ENCODE measurements at places on chromosomes 13 and 19.

- no peak for DNase-seq
These were observed 98.0 kb downstream of the FOXO1 start for GRCh38 chr13:40568246-40569023.

- DNase-seq: no peak
These were observed 12.1 kb upstream of the CEACAM8 start for GRCh38 chr19:42606660-42607351.

GRCh38 chr19:2423071-2423914 lies 4.1 kb downstream of the TIMM13 start:
- no peak for DNase-seq

GRCh38 chr13:113770937-113771336 lies 11.9 kb downstream of the TMEM255B start:
- no peak for DNase-seq

DNA sequence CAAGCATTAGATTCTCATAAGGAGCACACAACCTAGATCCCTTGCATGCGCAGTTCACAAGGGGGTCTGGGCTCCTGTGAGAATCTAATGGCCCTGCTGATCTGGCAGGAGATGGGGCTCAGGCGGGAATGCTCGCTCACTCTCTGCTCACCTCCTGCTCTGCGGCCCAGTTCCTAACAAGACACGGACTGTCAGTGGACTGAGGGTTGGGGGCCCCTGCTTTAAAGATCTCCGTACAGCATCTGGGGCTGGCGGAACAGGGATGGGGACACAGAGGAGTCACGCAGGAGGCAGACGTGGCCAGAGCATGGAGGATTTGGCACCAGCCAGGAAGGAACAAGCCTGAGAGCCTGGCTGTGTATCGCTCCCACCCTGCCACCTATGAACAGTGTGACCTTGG lies 37.3 kb upstream of the ZNF536 start:
- DNase-seq: no peak

DNA sequence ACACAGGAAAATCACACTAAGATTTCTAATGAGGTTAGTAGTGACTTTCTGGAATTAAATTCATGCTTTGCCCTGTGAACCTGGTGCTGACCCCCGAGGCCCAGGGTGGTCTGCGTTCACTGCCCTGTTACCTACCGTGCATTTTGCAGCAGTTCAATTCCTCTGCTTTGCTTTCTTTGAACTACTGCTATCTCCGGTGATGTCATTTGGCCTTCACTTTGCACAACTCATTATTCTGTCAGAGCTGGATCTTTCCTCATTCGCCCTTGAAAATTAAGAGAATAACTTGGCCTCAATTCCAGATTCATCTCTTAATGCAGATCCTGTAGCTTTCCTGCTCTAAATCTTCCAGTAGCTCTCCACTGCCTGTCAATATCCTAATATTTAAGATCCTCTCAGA lies 8.8 kb upstream of the LRRC63 start:
- no peak for DNase-seq

- no peak for DNase-seq
These were observed 8.9 kb upstream of the VN1R1 start for GRCh38 chr19:57465680-57466381.

GRCh38 chr13:111095031-111095840 lies 19.9 kb upstream of the ARHGEF7 start:
- no peak for DNase-seq

GRCh38 chr19:29834991-29835846 lies 23.4 kb downstream of the CCNE1 start:
- no peak for DNase-seq

DNA sequence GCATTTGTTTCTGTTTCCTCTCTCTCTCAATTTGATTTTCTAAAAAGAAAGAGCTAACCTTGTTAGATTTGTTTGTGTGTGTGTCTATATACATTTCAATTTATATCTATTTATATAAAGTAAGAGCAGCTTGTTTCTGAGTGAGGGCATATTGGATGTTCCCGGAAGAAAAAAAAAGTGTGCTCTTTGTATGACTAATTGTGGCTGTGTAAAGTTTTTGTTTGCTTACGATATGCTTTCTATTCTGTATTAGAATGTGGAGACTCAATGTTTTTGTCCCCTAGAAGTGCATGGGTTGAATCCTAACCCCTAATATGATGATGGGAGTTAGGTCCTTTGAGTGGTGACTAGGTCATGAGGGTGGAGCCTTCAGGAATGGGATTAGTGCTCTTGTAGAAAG lies 66.6 kb upstream of the C1QTNF9B start:
- DNase-seq: no peak

- no peak for DNase-seq
These were observed 687 bp upstream of the SYT3 start for GRCh38 chr19:50640368-50640767.

DNA sequence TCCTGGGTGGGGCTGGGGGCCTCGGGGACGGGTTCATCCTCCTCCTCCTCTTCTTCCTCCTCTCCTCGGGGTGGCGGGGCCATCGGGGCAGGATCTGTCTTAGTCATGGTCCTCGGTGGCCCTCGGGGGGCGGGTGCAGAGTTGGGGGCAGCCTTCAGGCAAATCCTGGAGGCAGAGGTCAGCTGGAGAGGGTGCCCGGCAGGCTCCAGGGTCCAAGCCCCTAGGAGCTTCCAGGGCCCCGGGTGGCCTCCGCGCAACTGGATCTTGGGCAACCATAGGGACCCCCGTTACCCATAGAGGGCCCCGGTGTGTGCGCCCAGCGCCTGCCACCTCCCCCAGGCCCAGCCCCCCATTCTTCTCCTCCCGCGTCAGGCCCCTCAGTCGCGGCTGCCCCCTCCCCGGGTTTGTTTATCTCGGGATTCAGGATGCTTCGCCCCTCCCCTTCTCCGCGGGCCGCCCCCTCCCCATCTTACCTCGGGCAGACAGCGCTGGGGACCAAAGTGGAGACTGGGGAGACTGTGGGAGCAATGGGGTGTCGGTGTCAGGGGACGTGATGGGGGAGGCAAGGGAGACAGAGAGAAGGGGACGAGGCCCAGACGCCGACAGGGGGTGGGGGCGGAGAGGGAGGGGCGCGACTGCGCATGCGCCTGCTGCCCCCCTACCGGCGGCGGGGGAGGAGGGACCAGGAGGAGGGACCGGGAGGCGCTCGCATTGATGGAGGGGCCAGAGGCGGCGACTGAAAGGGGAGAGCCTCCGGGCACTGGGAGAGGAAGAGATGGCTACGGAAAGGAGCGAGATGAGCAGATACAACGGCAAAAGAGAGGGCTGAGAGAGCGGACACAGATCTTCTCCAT lies at the start of gene CLIP3:
Gene CLIP3 (minus strand): TSS at position 623 of the 854 bp plus-strand sequence. CDS start 516 bp downstream, at position 107.
- DNase-seq: no peak

GRCh38 chr13:65966991-65967451 lies 1263.1 kb downstream of the PCDH9 start:
- DNase-seq: no peak

DNA sequence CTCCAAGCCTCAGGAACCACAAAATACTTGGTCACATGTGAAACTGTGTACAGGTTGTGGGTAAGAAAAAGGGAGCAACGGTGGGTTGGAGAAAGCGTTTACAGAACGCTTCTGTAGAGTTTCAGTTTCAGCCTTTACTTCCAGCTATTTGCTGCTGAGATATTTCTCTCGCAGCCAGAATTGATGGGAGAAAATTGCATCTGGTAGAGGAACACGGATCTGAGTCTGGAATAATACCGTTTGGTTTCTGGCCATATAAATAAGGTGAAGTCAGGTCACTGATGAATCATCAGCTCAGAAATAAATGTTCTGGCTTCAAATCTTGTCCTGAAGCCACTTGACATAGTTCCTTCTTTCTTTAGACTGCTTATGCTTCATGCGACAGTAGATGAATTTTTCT lies 20.3 kb upstream of the RFC3 start:
- no peak for DNase-seq

GRCh38 chr19:9139609-9140158 lies 513 bp upstream of the ZNF317 start:
- DNase-seq: no peak

GRCh38 chr19:35347171-35347929 lies at the start of gene FFAR1:
FFAR1 (plus strand) TSS chr19:35347902; CDS start chr19:35351552, 3,650 bp downstream.
- no peak for DNase-seq

- DNase-seq: no peak
These were observed 4.3 kb downstream of the GRK1 start for GRCh38 chr13:113671066-113672001.

GRCh38 chr13:103287659-103288058 lies 221.4 kb upstream of the SLC10A2 start:
- no peak for DNase-seq

GRCh38 chr19:35525873-35526272 lies 2.2 kb downstream of the SBSN start:
- no peak for DNase-seq

- no peak for DNase-seq
These were observed 566 bp downstream of the TIMM13 start for GRCh38 chr19:2426611-2427428.

- DNase-seq: no peak
These were observed 142.2 kb downstream of the SIPA1L3 start for GRCh38 chr19:38049105-38049649.

DNA sequence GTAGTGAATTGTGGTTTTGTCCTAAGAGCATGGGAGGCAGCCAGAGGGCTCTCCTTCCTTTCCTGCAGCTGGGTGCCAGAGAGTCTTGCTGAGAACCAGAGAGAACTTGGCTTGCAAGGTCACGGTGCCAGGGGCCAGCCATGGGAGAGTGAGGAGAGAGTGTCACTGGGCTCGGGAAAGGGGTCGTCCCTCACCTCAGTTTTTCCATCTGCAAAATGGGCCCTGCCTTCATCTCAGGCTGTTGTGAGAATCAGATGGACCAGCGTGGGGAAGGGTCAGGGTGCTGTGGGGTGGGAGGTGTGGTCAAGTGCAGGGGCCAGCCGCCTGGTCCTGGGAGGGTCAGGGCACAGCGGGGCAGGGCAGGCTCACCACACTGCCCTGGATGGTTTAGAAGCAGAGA lies 7.3 kb downstream of the LRP3 start:
- no peak for DNase-seq

DNA sequence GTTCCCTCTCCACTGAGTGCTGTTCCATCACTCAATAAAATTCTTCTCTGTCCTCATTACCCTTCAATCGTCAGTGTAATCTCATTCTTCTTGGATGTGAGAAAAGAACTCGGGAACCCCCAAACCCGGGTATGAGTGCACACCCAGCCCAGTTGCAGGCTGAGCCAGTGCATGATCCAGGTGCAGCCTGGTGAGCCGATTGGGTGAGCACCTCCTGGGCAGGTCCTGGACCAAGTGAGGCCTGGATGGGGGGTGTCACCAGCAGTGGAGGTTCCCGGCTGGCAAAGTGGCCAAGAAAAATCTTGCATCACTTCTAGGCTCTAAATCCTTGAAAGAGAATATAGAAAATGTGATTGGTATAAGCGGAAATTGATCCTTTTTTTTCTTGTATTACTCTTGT lies 878.8 kb upstream of the KLHL1 start:
- DNase-seq: no peak

DNA sequence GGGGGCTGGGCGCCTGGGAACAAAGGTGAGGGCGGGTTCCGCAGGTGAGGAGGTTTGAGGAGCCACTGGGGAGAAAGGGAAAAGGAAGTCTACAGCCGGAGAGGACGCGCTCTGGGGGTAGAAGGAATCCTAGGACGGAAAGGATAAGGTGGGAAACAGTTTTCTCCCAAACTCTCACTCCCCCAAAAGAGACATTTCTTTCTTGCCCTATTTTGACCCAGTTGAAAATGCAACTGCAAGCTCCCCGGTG lies 651 bp upstream of the POLR1D start:
- no peak for DNase-seq

- no peak for DNase-seq
These were observed 702 bp downstream of the PTH2 start for GRCh38 chr19:49422407-49423070.

- DNase-seq: no peak
These were observed 54.5 kb downstream of the STK24 start for GRCh38 chr13:98522371-98522770.

GRCh38 chr13:97258801-97259200 lies 36.7 kb downstream of the MBNL2 start:
- no peak for DNase-seq
